CD4-positive, alpha-beta T cell treated with Interleukin-2 at 100 ng/mL for 4 hours (primary cell): ENCODE measurements at places on chromosomes 3 and 15.

- DNase-seq = no peak
These were observed 293.8 kb downstream of the CHST2 start for GRCh38 chr3:143413372-143413771.

- no peak for DNase-seq
These were observed 382.5 kb upstream of the TPRG1 start for GRCh38 chr3:188789251-188789650.

GRCh38 chr3:58743296-58743695, 76.7 kb upstream of the FAM3D start:
- no peak for DNase-seq

GRCh38 chr15:70127288-70127746, 29.6 kb upstream of the TLE3 start:
- DNase-seq = no peak

- DNase-seq = no peak
These were observed 54.9 kb downstream of the STARD5 start for GRCh38 chr15:81268881-81269601.

- DNase-seq = no peak
These were observed 368.6 kb upstream of the ROPN1 start for GRCh38 chr3:124360563-124360962.

GRCh38 chr3:170762064-170762463, 107.9 kb downstream of the RPL22L1 start:
- no peak for DNase-seq

- no peak for DNase-seq
These were observed 170.7 kb downstream of the TIGIT start for GRCh38 chr3:114464548-114464947.

DNA sequence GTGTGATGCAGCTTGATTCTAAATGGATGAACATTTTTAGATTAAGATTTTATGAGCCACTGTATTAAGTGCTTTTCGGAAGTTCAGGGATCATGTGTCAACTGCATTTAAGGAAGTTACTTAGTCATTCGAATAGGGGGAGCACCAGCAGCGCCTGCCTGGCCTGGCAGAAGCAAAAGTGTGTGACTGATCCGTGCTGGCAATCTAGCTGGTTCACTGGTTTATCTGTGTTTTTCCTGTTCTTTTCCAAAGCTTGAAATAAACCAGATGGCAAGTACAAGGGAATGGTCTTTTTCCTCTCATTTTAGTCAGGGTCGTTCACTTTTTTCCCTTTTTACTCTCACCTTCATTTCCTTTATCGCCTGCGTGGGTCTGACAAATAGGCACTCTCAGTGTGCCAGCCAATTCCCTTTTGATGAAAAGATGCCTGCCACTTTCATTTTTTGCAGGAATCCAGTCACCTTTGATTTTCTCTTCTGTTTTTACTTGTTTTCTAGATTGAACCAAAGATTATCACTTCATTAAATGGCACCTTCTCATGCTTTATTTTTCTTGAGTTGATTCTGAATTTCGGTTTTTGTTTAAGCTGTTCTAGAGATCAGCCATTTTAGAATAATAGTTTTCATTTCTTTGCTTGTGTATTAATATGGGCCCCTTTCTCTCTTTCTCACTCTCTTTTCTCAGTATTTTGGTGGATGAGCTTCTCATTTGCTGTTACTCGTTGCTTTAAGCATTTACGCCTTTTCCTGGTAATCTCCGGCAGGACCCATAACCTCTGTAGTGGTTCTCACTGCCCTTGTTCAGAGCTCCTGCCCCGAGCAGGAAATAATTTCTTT, 2.8 kb downstream of the ABHD2 start:
- peak; percentile 62 for DNase-seq

DNA sequence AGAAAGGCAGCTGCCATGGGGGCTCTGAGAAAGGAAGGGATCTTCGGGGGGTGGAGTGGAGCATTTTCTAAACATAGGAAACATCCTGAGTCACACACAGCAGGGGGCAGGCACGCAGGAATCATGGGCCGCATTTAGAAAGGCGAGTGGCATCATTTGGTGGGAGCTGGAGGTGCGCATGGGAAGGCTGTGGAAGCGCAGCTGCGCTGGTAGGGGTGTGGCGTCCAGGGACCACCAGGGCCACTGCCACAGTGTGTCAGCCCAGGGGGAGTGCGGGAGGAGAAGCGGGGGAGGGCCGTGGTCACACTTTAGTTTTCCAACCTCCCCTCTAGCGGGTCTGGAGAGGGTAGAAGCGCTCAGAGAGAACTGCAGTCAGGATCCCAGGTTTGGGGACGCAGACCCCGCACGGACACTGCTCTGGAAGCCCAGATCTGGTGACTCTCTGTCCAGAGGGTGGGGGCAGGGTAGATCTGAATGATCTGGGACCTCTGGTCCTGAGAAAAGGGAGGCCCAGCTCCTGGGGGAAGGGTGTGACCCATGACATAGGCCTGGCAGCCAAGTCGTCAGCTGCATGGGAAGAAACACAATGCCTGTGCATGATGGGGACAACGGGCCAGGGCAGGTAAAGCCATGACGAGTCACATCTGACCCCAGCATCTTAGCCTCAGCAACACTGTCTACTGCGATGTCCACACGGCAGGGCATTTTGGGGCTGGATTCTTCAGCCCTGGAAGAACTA, 88.0 kb upstream of the IQSEC1 start:
- no peak for DNase-seq

- DNase-seq = no peak
These were observed 52.3 kb upstream of the CGNL1 start for GRCh38 chr15:57323806-57324589.

GRCh38 chr15:38696790-38697495, 132.3 kb upstream of the RASGRP1 start:
- no peak for DNase-seq

DNA sequence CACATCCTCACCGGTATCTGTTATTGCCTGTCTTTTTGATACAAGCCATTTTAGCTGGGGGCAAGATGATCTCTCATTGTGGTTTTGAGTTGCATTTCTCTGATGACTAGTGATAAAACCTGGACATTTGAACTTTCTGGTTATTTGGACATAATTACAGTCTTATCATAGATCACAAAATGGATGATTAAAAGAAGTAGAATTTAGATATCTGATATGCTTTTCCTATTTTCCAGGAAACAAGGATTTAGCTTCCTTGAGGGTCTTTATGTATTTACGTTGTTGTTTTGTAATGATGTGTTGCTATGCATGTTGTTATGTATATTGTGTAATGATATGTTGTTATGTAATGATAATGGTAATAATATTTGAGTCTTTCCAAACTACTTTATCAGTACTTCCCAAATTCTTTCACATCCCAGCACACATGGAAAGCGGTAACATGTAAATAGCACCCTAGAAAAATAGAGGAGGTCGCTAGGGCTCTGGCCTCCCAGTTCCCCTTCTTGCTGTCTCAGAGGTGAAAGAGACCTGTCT, 53.8 kb downstream of the GJD2 start:
- DNase-seq = no peak

DNA sequence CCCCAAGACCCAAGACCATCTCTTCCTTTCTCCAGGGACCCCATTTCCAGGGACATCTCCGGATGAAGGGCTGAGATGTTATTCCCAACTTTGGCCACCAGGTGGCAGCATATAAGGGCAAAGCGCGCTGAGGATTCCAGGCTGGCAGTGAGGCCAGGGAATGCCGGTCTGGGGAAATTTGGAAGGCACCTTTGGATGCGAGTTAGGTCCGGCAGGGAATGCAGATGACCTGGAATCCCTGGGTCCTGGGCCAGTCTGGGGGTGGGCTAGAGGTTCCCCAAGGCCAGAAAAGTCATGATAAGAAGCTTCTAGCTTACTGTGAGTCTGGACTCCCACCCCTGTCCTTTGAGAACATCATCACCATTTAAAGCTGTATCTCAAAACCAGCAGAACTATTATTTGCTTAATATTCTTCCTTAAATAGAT, 1.6 kb upstream of the CHST13 start:
- DNase-seq = peak; percentile 43

GRCh38 chr3:170497207-170498095, 78.8 kb downstream of the CLDN11 start:
- DNase-seq = no peak

GRCh38 chr3:11643201-11643603, 513 bp downstream of the VGLL4 start:
- no peak for DNase-seq

- DNase-seq = no peak
These were observed 141.9 kb upstream of the C2CD4B start for GRCh38 chr15:62306851-62307504.

GRCh38 chr15:74762791-74763150, 14.1 kb downstream of the CYP1A2 start:
- DNase-seq = no peak

GRCh38 chr3:143220741-143221140, 101.2 kb downstream of the CHST2 start:
- DNase-seq = no peak

GRCh38 chr3:142530296-142530695, 48.2 kb downstream of the ATR start:
- DNase-seq = no peak

- no peak for DNase-seq
These were observed 538.1 kb downstream of the MAGI1 start for GRCh38 chr3:65500398-65501306.

DNA sequence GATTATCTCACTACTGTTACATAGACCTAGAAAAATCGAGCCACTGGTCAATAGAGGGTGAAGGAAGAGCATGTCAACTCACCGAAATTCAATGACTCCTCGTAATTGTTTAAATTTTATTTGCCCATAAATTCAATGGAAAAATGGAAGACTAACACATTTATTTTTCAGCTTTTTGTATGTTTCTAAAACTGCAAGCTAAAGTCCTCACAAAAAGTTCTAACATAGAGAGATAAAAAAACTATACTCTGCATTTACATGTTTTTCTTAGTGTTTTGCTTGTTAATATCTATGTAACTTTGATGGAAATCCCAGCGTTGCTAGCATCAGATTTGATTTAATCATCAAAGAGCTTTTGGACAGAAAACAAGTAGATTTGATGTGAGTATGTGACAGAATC, 6.8 kb downstream of the ARPP21 start:
- DNase-seq = no peak

- DNase-seq = no peak
These were observed 243.7 kb upstream of the LRIG1 start for GRCh38 chr3:66744521-66744920.

DNA sequence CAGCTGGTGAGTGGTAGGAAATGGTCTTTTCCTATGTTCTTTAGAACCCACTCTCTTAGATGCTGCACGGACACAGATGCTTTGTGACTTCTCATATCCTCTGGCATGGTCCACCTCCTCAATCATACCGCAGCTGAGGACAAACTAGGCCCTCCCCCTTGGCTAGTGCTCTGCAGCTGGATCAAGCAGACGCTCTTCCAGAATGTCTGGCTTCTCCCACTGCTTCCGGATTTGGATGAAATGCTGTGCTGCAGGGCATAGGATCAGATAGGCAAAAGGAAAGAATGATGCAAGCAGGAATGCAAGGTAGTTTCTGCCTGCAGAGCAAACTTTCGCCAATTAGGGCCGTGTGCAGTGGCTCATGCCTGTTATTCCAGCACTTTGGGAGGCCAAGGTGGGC, 75.7 kb upstream of the SLC4A7 start:
- no peak for DNase-seq

GRCh38 chr15:101176625-101177024, 75.2 kb downstream of the CHSY1 start:
- no peak for DNase-seq

DNA sequence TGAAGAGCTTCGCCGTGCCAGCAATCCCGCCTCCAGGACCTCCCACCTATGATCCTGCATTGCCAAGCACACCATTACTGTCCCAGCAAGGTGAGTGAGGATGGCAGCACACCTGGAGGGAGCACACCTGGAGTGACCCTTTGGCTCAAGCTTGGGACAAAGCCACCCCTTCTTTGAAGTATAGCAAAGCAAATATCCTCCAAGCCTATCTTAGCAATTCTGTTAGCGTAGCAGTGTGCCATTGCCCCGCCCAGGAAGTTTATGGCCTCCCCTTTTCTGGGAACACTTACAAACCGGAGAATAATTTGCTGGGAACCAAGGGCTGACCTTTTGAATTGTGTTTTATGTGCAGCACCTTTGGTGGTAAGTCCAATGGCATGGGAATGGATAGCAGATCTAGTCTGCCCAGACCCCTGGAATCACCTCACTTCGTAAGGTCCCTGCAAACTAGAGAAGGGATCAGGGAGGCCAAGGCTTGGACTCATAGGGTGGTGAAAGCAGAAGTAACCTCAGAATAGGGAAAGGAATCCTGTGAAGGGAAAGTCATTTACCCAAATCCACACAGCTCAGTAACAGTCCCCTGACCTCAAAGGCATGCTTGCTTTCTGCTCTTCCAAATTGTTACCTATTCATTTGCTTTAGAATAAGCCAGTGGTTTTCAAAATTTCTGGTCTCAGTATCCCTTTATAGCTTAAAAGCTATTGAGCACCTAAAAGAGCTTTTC, 70.1 kb downstream of the HCN4 start:
- DNase-seq = no peak

DNA sequence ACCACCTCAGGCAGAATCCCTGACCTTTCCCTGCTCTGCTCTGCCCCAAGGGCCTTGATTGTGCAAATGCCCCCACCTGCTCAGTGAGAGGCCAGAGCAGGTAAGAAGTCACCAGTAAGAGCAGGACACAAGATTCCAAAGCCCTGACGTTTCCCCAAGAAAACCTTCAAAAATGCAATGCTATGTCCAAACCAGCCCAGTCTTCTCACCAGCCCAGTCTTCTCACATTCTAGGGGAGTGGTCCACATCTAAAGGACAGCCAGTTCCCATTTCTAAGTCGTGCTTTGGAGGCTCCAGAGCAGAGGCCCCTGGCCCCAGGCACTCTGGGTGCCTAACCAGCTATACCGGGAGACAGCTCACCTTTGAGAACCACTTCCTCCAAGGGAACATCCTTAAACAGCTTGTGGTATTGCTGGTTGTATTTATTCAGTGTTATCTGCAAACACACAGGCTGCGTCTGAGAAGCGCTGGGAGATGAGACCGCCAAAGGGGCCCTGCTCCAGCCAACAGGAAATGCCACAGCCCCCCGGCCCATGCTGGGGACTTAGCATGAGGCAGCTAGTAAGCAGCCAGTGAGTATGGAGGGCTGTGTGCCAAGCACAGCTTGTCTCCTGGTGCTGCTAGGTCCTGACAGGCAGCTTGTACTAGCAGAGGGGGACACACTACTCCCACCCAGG, 29.3 kb downstream of the GRAMD2A start:
- no peak for DNase-seq

- DNase-seq = peak; percentile 76
These were observed at the start of gene ZMYND10 for GRCh38 chr3:50345586-50346234. Gene ZMYND10 (minus strand): TSS chr3:50345732. CDS start chr3:50345579, 153 bp downstream.

GRCh38 chr3:66496746-66497145, 4.1 kb downstream of the LRIG1 start:
- no peak for DNase-seq

GRCh38 chr3:134326760-134327593, 47.3 kb downstream of the AMOTL2 start:
- DNase-seq = no peak

DNA sequence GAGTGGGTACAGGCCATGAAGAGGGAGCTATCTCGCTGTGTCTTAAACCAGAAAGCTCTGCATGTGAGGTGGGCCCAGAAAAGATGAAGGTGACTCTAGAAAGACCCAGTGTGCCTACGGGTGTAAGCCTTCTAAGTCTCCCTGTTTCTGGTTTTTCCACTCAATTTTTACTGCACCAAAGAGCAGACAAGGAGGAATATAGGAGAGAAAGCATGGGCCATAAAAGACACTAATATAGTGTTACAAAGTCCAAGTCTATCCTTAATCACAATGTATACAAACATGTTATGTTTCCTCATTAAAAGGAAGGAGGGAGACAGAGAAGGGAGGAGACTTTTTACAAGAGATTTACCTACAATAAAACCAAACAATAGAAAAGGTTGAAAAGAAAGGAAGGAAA, 24.1 kb upstream of the ZKSCAN7 start:
- no peak for DNase-seq

GRCh38 chr3:32592011-32592410, 21.4 kb upstream of the DYNC1LI1 start:
- no peak for DNase-seq
